ENCODE measurements at places on chromosomes 6 and 20.
A peak's percentile ranks its signal among the peaks of the same experiment; 100 is the strongest.

- no peak for DNase-seq
Measured at GRCh38 chr20:20173254-20173653, 120.9 kb downstream of the CFAP61 start.

GRCh38 chr6:73177221-73177944 lies 47.9 kb downstream of the KHDC1L start:
- DNase-seq, result no peak

- no peak for DNase-seq
Measured at GRCh38 chr20:62496568-62497218, 20.9 kb upstream of the GATA5 start.

GRCh38 chr20:14657266-14658005 lies 320.0 kb upstream of the FLRT3 start:
- no peak for DNase-seq

DNA sequence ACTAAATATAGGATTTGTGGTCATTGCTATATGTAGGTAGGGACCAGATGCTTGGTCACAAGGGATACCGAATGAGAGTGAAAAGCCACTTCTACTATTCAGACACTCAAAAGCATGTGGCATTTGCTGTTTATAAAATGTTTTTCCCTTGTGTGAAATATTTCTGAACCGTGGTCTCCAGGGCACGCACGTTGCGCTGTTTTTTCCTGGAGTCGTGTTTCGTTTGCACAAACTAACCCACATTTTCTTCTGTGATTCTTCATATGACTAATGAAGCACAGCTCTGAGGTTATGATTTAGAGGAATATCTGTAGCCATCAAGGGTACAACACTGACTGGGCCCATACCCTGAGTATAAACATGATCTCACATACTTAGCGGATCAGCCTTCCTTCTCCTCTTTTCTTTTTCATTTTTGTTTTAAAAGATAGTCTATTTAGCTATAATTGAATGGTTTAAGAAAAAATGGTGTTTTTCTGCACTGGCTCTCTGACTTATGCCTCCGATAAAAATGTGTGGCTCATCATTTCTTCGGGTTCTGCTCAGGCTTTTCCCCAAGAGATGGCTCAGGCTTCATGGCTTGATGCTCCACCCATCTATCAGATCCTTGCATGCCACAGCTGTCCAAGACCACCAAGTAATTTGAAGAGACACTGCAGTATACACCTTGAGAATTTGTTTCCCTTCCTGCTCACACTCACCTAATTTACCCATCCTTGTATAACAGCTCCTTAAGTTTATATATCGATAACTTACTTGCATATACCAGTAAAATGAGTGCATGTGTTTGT lies 59.9 kb upstream of the HBS1L start:
- DNase-seq, result no peak

GRCh38 chr20:38935285-38935684 lies 9.1 kb downstream of the FAM83D start:
- no peak for DNase-seq

DNA sequence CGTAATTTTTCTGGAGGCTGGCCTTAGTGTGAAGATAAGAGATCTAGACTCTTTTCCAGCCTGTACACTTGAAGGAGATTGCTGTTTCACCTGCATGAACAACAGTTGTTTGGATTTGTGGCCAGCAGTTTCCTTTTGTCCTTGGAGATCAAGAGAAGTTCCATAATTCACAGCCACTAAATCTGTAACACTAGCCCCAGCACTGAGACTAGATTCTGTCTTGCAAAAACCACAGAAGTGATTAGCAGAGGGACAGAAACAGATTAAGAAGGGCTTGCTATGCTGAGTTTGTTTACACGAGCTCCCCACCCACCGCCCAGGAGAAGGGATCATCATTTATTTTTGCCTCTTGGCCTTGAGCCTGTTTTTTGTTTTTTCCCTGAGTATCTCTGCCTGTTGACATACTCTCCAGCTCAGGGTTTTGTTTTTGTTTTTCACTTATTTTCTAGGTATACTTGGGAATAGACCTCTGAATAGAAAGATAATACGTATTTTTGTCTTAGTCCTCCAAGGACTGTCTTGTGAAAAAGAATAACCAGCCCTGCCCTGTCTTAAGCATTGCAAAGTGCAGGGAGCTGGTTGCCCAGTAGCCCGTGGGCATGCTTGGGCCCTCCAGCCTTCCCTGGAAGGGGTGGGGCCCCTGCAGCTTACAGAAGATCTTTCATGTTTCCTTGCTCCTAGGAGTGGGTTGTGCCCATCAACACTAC lies 93.1 kb upstream of the SOX4 start:
- no peak for DNase-seq

DNA sequence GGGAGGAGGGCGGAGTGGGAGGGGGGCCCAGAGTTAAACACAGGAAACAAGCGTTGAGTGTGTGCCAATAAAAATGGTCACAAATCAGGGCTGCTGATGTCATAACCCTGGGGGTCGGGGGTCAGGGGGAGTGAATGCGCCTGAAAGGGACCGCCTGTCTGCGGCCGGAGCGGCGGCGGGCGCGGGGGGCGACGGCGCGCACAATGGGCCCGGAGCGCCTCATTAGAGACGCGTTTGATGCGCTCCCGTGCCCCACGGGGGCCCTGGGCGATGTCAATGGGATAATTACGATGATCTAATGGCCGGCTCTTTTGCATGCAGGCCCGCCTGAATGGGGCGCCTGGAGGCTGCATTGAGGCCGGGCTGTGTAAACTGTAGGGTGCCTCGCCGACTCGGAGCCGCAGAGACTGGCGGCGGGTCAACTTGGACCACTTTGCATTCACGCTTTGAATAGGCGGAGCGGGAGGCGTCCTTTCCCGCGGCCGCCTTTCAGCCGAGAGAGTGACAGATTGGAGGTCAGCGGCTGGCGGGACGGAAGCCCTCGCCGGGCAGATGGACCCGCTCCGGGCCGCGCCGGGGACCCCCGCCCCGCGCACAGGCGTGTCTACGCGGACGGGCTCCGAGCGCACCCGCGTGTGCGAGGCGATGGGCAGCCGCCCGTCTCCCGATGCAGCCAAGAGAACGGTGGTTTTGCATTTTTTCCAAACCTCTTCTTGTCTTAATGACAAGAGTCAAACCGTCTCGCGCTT lies 296.1 kb downstream of the TFAP2C start:
- no peak for DNase-seq

DNA sequence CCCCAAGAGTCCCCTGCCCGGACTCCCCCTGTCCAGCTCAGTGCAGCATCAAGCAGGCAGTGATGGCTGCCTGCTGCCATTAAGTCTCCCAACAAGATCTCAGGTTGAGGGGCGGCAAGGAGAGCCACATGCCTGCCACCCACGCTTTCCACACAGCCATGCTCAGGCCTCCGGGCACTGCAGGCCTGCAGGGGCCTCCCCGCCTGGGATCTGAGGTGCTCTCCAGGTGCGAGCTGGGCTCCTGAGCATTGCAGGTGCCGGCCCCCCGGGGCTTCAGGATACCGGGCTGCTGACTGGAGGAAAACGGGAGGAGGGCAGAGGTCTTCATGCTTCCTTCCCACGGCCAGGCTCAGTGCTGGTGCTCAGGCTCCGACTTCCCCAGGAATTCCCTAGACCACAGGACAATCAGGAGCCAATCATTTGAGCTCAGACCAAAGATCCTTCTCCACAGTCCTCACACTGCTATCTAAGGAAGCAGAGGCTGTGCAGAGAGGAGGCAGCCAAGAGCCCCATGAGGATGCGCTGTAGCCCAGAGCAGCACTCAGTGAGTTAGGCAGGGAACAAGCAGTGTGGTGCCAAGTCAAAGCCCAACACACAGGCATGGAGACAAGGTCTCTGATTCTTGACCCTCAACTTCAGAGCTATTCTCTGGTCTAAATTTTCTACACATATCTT lies 52.7 kb downstream of the PYGB start:
- DNase-seq, result peak; percentile 93

DNA sequence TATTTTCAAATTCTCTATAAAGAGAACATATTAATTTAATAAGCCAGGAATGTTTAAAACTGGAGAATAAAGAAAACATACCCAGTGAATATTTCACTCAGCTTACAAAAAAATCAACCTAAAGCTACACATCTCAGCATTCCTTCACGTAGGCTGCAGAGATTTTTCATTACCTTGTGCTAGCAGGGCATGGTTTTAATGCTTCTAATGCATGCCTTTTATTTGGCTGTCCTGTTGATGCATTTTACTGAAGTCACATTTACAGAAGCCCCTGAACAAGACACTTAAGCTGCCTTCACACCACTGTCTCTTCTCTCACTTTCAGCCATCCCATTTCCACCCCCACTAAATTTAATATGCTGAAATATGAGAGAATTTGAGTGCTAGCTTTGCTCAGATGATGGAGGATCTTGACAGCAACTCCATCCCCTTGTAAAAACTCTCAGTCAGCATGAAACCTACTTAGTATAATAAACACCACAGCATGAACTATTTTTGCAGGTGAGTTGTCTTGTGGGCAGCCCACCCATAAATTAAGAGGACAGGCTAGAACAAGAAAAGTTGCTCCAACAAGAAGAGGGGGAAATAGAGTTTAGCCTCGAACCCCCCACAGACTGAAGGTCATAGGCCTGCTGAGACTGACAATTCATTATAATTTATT lies 159.4 kb downstream of the SIM1 start:
- no peak for DNase-seq

GRCh38 chr6:12083763-12084162 lies 71.7 kb downstream of the HIVEP1 start:
- DNase-seq, result no peak

- DNase-seq, result peak; percentile 23
Measured at GRCh38 chr6:50922579-50923525, 104.2 kb downstream of the TFAP2B start.

DNA sequence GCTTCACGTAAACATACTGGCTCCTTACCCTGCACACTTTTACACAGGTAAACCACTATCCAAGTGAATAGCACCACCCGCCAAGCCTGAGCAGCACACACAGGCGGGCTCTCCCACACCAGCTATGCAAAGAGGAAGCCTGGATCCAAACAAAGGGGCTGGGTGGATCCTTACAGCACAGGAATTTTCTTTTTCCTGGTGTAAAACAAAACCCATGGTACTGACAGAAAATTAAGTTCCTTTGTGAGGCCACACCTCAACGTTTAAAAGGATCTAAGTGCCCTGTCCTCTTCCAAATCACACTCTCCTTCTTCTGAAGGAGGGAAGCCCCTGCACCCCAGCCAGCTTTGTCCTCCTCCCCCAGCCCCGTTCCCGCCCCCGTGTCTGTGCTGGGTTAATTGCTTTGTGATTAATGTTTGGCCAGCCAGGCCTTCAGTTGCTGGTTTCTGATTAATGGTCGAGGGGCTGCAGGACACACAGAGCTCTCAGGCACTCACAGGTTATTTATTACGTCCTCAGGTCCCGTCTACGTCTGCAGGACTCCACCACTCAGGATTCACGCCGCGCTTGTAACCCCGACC lies 6.1 kb downstream of the DACT2 start:
- no peak for DNase-seq

DNA sequence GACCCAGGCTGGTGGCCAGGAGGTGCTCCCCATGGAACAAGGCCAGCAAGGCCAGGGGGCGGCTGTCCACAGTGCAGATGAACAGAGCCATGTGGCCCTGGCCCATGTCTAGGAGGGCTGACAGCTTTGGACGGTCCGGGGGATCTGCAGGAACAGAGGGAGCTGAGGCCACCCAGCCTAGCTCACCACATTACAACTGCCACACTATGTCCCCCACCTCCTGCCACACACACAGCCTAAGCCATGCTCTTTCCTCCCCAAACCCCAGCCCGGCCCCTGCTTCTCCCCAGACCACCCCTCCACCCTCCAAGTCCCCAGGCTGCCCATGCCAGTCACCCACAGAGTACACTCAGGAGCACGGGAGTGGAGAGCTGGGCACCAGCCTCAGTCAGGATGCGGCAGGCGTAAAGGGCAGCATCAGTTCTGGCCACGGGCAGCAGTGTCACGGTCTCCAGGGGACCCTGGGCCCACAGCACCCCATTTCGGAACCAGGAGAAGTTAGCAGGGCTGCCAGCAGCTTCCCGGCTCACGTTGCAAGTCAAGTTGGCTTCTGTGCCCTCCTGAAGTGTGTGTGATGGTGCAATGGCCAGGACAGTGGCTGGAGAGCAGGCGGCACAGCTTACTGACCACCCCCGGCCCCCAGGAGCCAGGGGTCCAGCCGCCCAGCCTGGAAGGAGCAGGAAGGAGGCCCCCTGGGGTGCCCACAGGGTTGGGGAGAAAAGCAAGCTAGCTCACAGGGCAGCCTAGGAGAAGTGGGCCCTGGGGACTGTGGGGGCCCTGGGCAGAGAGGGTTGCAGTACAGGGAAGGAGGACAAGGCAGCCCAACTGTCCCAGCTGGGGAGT lies 15.2 kb upstream of the ADAM33 start:
- peak; percentile 69 for DNase-seq

- DNase-seq, result no peak
Measured at GRCh38 chr6:57019434-57019833, 27.1 kb upstream of the KIAA1586 start.

- DNase-seq, result peak; percentile 98
Measured at GRCh38 chr20:63740070-63740626, 572 bp downstream of the SLC2A4RG start.

DNA sequence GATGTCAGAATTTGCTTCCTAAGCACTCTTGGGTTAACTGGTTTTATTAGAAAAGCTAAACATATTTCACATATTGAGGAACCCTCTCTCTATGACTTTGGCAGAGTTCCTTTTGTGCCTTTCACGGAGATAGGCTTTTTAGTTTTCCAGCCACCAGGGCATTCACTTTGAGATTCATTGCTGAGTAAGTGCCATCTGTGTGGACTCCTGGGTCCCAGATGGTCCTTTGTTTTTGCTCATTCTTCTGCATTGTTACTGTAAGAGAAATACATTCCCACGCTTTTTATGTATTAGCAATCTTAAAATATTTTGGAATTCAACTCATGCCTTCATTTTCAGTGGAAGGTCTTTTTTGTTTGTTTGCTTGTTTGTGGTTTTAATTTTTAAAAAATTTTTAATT lies 76.3 kb upstream of the PHACTR2 start:
- DNase-seq, result no peak

GRCh38 chr6:79137671-79138070 lies 59.6 kb upstream of the PHIP start:
- no peak for DNase-seq

GRCh38 chr6:3247255-3248146 lies 11.2 kb upstream of the PSMG4 start:
- DNase-seq, result peak; percentile 92

DNA sequence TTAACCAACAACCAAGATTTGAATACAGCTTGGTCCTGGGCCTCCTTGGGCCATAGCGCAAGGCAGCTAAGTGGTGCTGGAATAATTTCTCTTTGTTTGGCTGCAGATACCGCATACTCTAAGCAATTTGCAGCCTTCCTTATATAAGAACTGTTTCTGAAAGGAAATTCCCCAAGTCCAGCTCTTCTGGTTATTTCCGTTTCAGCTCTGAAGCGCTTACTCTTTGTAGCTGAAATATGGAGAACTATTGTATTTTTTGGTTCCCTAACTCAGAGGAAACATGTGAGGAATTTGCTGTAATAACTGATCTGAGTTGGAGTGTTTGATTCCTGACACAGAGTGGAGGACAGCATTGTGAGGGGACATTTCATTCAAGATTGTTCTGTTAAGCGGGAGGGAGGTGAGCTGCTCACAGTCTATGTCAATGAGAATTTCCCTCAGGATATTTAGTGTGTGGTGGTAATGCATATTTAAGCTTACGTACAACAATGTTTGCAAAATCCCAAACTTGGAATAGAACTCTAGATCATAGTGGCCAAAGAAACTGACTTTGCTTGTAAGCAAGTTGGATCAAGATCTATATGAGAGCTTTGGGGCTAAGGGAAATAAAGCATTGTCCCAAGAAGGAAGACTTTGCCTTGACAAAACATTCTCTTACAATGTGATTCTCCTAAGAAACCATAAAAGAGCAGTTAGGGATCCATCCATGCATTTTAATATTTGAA lies 576.6 kb upstream of the FLRT3 start:
- DNase-seq, result no peak

- no peak for DNase-seq
Measured at GRCh38 chr6:40678941-40679340, 91.8 kb upstream of the LRFN2 start.

- DNase-seq, result no peak
Measured at GRCh38 chr6:22152841-22153240, 144.0 kb downstream of the PRL start.
